Activated CD8-positive, alpha-beta memory T cell treated with anti-CD3 and anti-CD28 coated beads for 36 hours (primary cell): ENCODE measurements at places on chromosomes 5 and 9. TPM values are rescaled to one million over a fixed set of nuclear protein-coding genes. Genes with fewer than 3 reads are reported as not detected.

Gene PTRH1
- 27.8 TPM for total RNA-seq

Gene DDX41
- 212 TPM for total RNA-seq

Gene MYORG
- 3.3 TPM for total RNA-seq

Gene NKD2
- 0.40 TPM for total RNA-seq

Gene SEMA6A
- not detected for total RNA-seq

Gene TLX3
- total RNA-seq = not detected

Gene IFNA13
- total RNA-seq = not detected

Gene FOXD4L3
- 0.10 TPM for total RNA-seq

Gene MAML1
- 28.6 TPM for total RNA-seq

Gene IFNB1
- total RNA-seq = 0.36 TPM
